ENCODE measurements at places on chromosomes 12 and 14.

DNA sequence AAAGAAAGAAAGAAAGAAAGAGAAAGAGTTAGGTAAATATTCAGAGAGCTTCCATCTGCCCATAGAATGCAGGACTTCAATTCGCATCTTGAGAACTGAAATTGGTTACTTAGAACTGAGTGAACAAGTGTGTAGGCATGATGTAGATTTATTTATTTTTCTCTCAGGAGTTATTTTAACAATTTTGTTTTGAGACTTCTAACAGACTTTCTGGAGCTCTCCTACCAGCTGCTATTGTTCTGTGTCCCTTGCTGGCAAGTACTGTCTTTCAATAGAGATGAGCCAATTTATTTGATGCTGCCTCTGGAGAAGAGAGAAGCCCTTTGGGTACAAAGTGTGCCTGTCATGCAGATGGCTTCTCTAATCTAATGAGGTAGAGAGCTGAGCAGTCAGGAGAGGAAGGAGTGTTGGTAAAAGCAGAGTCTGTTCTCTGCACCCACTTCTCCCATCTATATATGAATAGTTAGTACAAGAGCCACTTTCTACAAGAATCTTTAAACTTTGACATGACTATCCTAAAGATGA, 67.0 kb downstream of the SYT1 start:
- no peak for DNase-seq

DNA sequence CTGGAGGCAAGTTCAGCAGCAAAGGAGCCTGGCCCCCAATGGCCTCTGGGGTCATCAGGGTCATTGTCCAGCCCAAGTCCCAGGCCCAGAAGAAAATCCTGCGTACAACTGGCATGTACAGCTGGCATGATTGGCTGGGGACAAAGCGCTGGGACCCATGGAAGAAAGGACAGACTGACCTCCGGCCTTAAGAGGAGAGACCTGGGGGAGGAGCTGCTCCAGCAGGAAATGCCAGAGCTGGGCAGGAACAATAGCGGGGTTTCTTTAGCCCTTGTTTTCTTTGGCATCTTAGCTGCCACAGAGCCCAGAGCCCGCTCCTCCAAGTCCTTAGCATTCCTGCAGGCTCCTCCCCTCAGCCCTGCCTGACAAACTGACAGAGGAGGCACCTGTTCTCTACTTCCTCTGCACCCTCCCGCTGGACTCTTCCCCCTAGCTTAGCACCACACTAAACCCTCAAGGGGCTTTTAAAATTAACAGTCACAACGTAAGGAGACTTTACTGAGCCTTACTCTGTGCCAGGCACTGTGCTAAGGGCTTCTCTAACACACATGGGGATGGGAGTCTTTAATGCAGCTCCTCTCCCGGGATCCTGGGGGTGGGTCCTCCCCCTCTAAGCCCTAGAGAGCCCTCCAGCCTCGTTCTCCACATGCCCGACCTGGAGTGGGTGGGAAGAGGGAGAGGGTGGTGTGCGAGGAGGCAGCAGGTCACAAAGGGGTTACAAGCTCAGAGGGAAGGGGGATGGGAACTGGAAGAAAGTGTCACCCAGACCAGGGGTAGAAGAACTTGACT, 1.8 kb upstream of the AQP5 start:
- DNase-seq: no peak

GRCh38 chr14:32109676-32110547, 32.8 kb downstream of the ARHGAP5 start:
- DNase-seq: no peak

- no peak for DNase-seq
These were observed 71.3 kb downstream of the DUSP6 start for GRCh38 chr12:89280833-89281538.

DNA sequence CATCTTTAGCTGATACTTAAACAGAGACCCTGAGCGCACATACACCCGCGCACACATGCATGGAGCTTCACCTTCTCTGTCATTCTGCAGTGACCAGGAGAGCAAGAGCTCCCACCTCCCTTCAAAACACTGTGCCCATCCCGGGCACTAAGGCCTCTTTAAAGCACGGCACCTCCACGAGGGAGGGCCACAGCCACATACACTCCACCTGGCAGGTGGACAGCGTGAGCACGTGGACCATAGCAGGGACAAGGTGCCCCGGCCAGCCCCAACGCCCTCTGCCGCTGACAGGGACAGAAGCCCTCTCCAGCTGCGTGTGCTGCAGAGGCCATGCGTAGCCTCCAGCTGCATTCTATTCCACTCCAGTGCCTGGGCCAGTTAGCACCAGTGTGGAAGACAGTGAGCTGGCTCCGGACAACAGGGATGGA, 5.4 kb downstream of the GAPDH start:
- no peak for DNase-seq

DNA sequence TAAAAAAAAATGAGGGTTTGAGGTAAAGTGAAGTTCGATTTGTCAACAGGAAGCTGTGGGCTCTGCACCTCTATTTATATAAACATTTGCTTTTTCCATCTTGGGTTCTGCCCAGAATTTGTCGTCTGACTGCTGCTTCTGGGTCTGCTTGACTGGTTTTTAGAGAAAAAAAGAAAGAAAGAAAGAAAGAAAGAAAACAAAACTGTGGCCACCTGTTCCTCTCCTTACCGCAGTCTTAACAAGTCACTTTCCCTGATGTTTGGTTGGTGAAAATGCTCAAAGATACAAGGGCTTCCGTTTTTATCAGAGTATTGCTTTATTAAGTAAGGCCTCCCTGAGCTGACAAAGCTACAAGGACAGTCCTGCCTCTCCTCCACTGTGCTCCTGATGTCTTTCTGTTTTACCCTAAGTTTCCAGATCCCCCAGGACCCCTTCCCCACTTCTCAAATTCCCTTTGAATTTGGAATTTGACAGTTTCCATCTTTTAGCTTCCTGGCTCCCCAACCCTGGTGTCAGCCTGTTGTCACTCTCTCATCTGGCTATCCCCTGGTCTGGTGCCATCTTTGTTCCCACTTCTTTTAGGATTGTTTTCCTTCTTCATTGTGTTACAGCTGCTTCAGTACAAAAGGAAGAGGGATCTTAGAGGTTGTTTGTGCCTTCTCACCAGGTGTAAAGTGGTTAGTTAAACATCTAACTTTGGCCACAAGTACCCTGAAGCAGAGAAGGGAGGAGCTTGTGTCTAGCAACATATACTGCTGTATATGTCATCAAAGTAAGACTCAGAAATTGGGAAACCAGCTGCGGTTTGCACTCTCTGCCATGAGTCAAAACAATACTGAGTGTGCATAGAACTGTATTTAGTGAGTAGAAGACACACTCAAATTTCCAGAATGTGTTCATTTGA, 18.0 kb downstream of the MFAP5 start:
- DNase-seq: peak; percentile 26

DNA sequence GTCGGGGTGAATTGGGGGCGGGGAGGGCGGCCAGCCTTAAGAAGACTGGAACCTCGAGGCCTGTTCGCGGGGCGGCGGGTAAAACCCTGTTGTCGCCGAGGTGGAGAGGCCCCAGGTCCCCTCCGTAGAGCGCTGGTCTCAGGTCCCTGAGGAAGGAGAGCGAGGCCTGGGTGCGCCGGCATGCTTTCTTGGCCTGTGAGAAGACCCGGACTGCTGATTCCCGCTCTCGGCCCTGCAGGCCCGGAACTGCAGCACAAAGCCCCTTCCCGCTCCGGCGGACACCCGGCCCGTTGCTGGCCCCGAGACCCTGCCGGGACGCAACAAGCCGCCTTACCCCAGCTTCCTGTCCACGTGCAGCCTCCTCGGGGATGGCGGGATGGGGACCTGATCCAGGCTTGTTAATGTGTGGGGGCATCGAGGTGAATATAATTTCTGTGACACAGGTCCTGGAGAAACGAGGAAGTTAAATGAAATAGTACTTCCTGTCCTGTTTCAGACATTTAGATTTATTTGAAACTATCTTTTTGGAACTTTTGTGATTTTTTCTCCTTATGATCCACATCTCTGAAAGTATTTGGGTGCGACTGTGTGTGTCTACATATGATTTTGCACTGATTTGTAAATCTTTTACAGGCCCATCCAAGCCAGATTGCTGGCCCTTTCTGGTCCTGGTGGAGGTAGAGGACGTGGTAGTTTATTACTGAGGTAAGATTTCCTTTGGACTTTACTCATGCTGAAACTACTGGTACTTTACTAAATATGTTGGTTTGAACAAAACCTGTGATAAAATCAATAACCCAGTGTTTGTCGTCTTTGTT, 600 bp downstream of the PNN start:
- DNase-seq: no peak

GRCh38 chr12:28899951-28900350, 249.1 kb upstream of the FAR2 start:
- DNase-seq: no peak

DNA sequence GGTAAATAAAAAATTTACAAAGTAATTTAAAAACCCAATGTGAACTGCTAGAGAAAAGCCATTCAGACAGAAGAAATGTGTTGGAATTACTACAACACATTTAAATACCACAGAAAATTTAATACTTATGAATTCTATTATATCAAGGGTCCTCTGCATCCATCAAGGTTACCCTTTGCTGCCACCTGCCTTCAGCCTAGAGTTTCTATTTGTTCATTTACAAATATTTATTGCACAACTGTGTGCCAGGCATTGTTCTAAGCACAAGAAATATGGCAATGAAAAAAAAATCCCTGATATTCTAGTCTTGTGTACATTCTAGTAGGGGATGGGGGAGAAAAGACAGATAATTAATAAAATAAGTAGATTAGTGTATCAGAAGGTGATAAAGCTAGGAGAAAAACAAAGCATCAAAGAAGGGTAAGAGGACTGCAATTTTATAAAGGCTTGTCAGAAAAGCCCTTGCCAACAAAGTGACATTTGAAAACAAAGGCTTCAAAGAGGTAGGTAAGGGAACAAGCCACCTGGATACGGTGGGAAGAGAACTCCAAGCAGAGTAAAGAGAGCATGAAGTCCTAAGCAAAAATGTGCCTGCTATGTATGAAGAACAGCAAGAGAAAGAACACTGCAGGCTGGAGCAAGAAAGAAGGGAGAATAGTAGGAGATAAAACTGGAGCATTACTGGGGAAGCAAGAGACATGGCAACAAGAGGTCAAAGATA, 59.1 kb upstream of the SLC6A13 start:
- DNase-seq: no peak

Data from stimulated activated CD4-positive, alpha-beta T cell treated with anti-CD3 and anti-CD28 coated beads, TNF-alpha, amount 100 ng/mL, for 4 hours (primary cell).